ENCODE measurements at places on chromosomes 4 and X.

DNA sequence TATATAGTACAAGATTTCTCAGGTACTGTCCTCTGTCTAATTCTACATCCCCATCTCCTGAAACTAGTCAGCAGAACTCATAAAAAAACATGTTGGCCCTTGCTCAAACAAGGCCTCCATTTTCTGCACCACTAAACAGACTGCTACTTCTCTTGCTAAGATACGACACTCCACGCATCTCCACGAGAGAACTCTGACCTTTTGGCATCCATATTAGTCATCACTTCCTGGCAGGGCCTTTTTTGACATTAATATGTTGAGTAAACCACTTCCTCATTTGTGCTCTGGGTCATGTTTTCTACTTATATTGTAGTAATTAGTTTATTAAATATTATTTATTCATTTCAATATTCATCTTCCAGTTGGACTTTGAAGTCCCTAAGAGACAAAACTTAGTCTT lies 65.6 kb downstream of the DCAF8L1 start:
- no peak for DNase-seq

DNA sequence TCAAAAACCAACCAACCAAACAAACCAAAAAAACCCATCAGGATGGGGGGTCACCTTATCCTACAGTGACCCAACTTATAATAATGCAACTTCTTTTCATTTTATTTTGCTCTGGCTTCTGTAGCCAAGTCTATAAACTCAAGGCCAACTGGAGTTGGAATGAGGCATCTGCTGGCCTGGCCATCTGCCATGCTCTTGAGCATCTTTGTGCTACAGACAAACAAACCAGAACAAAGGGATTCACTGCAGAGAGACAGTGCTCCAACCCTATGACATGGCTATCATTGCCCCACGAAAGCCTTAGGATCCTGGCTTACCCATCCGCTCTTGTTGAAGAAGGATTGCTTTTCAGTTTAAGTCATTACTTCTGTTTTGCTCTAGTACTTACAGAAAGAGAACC lies 49.2 kb upstream of the SCRG1 start:
- DNase-seq = no peak

DNA sequence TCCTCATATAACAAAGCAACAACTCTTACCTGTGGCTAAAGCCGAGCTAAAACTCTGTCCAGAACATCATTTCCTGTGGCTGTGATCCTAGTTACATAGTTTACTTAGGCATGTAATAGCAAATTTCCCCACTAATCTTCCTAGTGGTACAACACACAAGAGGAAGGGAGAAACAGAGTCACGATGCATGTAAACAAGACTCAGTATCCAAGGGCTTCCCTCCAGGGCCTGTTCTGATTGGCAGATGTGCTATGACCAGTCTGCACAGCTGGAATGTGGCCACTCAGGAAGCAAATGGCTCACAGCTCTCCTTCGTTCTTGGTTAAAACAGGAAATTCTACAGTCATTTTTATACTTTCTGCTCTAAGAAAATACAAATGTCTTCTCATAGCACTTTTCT lies 49.2 kb upstream of the PRSS48 start:
- no peak for DNase-seq

DNA sequence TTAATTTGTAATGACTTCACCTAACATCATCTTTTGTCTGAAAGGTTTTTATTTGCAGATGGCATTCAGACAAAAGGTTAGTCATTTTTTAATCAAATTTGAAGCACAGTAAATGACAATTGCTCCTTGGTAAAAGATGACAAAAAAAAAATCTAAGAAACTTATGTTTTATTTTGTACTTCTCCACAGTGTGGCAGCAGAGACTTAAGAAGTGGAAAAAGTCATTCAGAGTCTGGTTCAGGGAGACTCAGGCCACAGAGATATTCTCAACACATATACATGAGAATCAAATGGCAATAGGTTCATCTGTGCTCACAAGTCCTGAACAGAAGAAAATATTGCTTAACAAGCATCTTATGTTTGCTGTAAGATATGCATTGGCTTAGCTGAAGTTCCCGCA lies 436.2 kb downstream of the KCNIP4 start:
- no peak for DNase-seq

DNA sequence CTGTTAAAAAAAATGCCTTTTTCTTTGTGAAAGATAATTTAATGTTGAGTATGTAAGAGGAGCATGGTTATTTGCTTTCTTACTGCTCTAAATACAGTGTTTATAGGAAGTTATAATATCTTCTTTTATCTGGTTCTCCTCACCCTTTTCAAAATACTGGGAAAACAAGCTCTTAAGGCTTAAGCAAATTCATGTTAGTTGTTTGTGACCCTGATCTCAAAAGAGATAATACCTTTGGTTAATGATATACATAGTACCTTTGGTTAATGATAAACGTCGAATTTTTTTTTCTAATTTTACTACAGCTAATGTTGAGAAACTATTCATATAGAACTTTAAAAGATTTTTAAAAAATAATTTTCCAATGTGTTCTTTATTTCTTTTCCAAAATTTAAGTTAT lies 180.1 kb downstream of the RAPGEF2 start:
- DNase-seq = no peak

DNA sequence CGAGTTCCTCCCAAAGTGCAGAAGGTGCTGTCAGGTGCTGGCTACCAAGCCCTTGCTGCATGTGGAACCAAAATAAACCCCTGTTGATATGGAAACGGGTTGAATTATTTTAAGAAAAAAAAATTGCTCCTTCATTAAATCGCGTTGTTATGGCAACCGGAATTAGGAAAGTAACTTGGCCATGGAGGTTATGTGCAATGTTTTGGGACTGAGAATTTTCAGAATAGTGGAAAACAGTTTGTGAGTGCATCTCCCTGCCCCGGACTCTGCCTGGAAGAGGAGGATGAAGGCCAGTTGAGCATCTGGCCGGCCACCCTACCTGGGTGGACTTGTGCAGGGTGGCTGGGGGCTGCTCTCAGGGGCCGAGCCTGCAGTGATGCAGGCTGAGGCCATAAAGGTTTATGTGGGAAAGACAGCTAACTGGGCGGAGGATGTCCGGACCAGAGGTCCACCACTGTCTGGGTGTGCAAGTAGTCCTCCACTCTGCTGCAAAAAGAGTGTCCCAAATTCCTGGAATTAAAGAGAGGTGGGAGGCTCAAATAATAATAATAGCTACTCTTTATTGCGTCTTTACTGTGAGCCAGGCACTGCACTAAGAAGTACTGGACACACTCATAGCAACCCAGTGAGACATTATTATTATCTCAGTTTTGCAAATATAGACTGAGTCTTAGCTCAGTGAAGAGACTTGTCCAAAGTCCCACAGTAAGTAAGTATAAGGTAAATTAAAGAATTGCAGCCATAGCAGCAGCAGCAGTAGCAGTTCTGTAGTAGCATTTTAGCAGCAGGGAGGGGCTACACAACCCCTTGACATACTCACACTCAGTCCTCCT lies 20.6 kb downstream of the RTL5 start:
- DNase-seq = no peak

GRCh38 chrX:69033936-69034335 lies 131.3 kb downstream of the PJA1 start:
- no peak for DNase-seq

- no peak for DNase-seq
These were observed 18.5 kb upstream of the RBPJ start for GRCh38 chr4:26302031-26302899.

DNA sequence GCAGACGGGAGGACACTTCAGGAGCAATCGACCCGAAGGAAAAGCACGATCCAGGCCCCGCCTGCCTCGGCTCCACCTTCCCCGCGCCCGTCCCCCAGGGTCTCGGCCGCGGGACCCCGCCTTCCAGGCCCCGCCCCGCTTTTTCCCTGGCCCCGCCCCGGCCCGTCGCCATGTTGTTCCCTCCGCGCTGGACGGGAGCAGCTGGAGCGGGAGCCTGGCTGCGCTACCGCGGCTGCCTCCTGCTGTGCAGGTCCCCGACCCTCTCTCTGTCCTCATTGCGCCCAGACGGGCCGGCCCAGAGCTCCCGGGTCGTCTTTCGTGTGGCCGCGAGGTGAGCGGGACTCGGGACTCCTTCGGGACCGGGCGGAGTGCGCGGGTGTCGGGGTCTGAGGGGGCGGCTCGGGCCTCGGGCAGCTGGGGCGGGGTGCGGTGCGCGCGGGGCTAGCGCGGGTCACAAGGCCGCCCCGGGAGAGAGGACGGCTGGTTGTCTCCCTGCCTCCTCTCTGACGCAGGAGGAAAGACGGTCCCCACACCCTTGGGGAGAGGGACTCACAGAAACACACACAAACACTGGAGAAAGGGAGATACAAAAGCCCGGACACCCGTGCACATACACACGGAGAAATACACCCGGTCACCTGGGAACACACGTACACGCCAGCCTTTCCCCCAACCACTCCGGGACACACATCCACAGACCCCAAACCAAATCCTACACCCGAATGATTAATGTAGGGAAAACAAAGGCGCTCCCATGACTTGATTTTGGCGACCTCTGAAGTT lies at the start of gene RAB9A:
TSS of gene RAB9A (plus strand) at position 171 of the 783 bp plus-strand sequence. CDS start 19,619 bp downstream, outside the sequence.
- DNase-seq = peak; percentile 69

GRCh38 chr4:6783111-6783981 lies 819 bp downstream of the KIAA0232 start:
- DNase-seq = peak; percentile 84

GRCh38 chr4:146590801-146591200 lies 47.9 kb upstream of the POU4F2 start:
- DNase-seq = no peak

DNA sequence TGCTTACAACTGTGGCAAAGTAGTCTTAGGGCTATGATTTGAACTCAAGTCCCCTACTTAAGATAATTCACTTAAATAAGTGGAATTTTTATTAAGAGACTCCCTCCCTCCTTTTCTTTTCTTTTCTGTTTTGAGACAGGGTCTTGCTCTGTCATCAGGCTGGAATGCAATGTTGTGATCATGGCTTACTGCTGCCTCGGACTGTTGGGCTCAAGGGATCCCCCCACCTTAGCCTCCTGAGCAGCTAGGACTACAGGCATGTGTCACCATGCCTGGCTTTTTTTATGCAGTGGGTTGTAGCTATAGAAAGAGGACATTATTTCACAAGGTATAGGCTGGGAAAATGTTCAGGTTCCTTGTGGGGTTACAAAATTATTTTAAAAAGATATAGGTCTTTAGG lies 19.2 kb downstream of the DIAPH2 start:
- DNase-seq = no peak

DNA sequence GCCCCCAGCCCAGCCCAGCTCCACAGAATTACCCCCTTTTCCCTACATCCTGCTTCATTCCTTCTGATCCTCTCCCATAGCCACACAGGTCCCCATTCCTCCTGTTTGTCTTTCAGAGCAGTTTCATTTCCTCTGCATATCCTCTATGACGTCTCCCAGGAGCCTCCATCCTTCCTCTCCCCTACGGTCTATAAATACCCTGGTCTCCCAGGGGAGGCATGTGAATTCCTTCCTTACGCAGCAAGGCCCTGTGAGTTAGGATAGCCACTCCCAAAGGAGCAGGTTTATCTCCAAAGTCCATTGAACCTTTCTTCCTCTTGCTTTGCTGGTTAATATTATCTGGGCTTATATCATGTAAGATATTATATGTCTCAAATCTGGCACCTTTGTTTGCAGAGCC lies 8.4 kb upstream of the APLN start:
- DNase-seq = no peak

- DNase-seq = no peak
These were observed 69.8 kb downstream of the FBXO8 start for GRCh38 chr4:174213731-174214100.

DNA sequence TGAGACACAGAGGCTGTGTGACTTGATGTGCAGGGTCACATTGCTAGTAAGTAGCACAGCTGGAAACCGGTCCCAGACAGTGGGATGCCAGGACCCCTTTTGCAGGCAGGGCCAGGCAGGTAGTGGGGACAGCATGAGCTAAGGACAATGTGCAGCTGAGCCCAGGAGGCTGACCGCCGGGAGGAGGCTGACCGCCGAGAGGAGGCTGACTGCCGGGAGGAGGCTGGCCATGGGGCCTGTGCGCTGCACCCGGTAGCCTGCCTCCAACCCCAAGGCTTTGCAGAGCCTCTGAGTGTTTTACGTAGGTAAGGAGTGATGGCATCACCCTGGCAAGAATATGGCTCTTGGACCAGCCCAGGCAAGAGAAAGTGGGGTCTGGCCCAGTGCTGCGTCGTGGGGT lies 58.9 kb downstream of the TBC1D14 start:
- no peak for DNase-seq

GRCh38 chr4:71586087-71586763 lies 197.7 kb downstream of the GC start:
- no peak for DNase-seq

DNA sequence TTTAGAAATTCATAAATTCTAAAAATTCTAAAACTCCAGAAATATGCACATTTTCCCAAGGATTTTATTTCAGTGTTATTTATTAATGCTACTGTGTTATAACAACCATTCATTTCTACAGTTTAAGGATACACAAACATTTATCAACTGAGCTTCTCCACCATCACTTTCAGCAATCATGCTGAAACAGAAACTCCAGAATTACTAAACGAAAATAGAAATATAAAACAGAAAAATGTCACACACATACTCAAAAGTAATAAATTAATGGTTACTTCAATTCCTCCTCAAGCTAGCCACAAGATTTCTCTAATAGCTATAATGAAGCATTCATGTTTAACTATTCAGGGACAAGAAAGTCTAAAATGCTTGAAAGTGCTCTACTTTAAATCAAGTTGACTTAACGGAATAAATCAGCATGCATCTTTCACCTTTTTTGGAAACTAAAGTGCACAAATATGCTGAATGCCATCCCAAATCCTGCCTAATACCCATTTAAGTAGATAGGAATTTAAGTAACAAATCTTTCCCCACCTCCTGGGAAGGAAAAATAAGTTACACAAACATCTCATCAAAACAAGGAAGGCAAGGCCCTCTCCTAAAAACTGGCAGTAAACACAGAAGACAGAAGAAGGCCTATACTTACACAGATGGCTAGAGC lies 563 bp downstream of the FAM13A start:
- DNase-seq = no peak

DNA sequence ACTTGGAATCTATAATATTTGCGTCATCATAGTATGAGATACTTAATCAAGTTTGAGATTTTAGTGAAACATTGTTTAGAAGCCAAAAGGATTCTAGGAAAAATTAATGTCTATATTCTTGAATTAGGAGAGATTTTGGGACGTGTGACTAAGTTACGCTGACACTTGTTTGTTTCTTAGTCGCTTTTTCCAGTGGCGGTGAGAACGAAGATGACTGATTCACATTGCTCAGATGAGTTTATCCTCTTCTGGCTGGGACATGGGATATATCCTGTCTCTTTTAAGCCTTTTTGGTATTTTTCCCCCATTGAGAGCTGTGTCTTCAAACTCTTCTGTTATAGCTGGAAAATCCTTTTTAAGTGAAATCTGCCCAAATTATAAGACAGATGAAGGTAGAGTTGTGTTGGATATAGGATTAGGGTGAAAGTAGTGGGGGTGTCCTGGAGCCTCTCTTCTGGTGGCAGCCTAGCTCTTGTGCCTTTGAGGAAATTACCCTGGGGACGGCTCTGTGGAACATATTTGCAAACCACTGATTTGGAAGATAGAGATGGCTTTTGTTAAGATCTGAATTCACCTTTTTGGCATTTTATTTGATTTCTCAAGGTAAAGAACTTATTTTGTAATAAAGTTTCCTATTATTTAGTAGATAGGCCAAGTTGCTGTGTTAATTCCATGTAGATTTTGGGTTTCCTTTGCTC lies 49.7 kb downstream of the HTT start:
- DNase-seq = no peak
